Stimulated activated CD4-positive, alpha-beta T cell treated with anti-CD3 and anti-CD28 coated beads, Interleukin-2, amount 100 ng/mL, for 24 hours (primary cell): ENCODE measurements at places on chromosomes 11 and 22.

- no peak for DNase-seq
Measured at GRCh38 chr11:1075341-1075911, 752 bp downstream of the MUC2 start.

GRCh38 chr11:87355596-87355995, 317.9 kb downstream of the TMEM135 start:
- DNase-seq, result no peak

GRCh38 chr11:17578958-17579357, 31.9 kb downstream of the OTOG start:
- no peak for DNase-seq

- DNase-seq, result no peak
Measured at GRCh38 chr11:44858796-44859527, 91.7 kb downstream of the TP53I11 start.

- DNase-seq, result peak; percentile 61
Measured at GRCh38 chr11:75492181-75492820, 33.4 kb downstream of the GDPD5 start.

DNA sequence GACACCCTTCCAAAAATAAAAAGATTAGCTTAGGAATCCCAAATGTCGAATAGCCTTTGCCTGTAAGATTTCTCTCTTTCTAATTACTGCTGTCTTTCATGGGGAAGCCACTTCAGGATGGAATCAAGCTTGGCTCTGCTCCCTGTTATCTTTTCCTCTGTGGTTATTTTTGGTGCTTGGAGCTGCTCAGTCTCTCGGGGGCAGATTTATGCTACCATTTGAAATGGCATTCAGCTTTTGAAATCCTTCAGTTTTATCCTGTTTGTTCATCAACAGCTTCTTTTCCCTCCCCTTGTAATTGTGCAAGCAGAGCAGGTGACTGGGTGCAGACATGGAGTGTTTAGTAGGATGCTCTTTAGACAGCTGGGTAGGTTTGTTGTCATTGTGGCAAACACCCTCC, 111.0 kb downstream of the DBX1 start:
- no peak for DNase-seq

DNA sequence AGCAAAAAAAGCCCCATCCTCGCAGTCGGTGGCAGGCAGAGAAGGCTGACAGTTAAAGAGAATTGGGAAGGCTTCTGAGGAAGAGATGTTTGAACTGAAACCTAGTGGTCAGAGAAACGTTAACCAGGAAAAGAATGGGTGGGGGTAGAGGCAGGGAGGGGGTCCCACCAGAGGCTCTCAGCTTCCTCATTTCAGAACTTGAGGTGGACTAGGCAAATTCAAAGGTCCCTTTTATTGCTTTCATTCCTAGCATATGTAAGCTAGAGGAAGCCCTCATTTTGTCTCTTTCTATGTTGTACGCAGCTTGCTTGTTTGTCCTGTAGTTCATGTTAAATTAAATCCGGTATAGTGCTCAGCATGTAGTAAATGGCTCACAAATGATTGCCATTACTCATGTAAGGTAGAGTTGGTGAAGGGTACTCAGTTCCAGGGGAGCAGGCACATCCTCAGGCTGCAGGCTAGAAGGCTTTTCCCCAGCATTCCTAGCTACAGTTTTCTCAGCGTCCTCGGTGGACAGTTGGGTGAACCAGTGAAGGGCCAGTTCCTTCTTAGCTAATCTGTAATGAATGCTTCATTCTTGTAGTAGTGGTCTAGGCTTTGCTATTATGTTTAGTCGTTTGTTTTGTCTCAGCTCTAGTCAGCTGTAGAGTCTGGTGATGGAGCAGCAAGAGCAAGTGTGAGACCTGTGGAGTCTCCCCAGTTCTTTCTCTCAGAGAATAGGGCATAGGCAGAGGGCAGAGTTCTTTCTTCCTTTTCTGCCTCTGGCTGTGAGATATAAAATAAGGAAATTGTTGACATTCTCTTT, 58.6 kb downstream of the UVRAG start:
- DNase-seq, result no peak

DNA sequence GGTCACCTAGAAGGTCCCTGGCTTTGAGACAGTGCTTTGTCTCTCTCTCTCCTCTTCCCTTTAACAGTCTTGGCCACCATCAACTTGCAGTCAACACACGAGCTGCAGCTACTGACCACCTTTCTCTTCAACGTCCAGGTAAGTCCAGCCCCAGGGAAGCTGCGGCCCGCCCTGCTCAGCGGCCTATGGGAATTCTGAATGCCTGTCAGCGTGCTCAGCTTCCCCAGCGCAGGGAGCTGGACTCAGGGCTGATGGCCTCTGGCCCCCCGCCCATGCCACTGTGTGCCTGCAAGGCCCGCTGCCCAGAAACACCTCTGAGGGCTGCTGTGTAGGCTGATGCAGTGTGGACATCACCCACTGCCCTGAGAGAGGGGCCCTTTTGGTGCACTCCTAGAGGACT, 32.5 kb downstream of the GLB1L2 start:
- no peak for DNase-seq

- no peak for DNase-seq
Measured at GRCh38 chr11:118648291-118648690, 31.2 kb downstream of the TREH start.

GRCh38 chr22:44915441-44915840, 94.4 kb downstream of the PHF21B start:
- no peak for DNase-seq

- DNase-seq, result no peak
Measured at GRCh38 chr11:71979094-71979493, 19.6 kb upstream of the IL18BP start.

DNA sequence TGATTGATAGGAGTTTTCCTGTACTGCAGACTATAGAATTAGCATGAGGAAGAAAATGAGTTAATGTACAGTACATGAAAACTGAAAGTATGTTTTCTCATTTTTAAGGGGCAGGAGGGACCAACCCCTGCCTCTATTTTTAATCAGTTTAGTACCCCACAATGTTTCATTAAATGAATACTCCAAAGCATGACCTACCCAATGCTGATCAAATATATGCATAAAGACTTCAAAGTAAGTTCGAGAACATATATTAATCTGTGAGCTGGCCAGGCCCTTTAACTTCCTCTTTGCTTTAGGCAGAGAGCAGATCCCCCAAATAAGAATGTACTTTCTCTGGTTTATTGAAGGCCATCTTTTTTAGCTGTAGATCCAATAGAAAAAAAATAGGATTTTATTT, 161.0 kb downstream of the FCHSD2 start:
- DNase-seq, result no peak

GRCh38 chr22:24376586-24376985, 50.8 kb upstream of the ADORA2A start:
- DNase-seq, result no peak

- no peak for DNase-seq
Measured at GRCh38 chr11:94948070-94948617, 25.2 kb downstream of the CWC15 start.

GRCh38 chr22:45302751-45303150, 7.0 kb upstream of the FAM118A start:
- DNase-seq, result no peak

- no peak for DNase-seq
Measured at GRCh38 chr11:101812546-101812945, 102.3 kb upstream of the CEP126 start.

- no peak for DNase-seq
Measured at GRCh38 chr11:1237128-1237580, 14.3 kb downstream of the MUC5B start.

DNA sequence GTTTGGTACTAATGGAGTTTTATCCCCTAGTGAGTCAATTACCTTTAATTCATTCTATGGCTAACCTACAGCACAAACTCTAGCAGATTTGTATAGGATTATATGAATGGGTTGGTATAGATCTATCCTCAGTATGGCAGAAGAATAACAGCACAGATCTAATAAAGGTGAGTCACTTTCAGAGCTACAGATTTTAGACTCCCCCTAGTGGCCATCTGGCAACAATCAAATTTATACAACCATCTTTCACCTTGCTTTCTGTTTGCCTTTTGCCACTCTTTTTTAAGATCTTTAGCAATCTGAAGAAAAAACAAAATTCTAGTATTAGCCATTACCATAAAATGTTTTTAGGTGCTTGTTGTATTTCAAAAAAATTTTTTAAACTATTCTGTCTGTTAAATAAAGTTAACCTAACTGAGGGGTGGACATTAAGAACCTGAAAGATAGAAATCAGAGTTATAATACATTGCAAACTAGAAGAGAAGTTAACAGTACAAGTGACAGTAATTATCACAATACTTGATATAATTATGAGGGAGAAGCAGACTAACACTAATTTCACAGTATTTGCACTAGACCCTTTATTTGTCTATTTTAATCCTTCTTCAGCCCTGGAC, 25.8 kb downstream of the DDIAS start:
- no peak for DNase-seq

- no peak for DNase-seq
Measured at GRCh38 chr11:22416462-22416861, 78.3 kb downstream of the SLC17A6 start.

GRCh38 chr11:111735262-111736116, 30.7 kb downstream of the PPP2R1B start:
- DNase-seq, result no peak

DNA sequence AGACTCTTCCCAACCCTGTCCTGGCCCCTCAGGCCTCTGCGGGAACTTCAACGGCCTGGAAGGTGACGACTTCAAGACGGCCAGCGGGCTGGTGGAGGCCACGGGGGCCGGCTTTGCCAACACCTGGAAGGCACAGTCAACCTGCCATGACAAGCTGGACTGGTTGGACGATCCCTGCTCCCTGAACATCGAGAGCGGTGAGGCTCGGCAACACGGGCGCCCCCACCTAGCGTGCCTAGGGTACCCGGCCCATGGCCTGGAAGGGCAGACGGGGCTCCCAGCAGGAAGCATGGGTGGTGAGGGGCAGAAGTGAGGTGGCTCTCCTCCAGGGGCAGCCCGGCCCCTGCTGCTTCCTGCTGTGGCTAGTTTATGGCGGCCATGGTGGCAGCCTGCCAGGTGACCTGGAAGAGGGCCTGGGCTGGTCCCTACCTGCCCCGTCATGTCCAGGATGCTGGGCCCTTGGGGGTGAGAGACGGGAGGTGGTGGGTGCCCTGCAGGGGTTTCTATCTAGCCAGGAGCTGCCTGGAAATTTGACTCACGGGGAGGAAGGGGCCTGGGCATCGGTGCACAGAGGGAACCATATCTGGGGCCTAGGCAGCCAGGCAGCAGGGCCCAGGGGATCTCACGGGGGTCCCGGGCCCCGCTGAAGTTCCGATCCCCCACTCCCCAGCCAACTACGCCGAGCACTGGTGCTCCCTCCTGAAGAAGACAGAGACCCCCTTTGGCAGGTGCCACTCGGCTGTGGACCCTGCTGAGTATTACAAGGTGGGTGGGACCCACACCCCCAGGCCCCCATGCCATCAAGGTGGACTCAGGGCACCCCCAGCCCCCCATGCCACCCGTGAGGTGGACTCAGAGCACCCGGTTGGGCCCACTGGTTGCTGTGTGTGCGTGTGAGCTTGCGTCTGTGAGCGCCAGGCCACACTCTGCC, 9.2 kb downstream of the MUC2 start:
- no peak for DNase-seq

- DNase-seq, result no peak
Measured at GRCh38 chr11:57155838-57156607, 25.7 kb upstream of the LRRC55 start.

DNA sequence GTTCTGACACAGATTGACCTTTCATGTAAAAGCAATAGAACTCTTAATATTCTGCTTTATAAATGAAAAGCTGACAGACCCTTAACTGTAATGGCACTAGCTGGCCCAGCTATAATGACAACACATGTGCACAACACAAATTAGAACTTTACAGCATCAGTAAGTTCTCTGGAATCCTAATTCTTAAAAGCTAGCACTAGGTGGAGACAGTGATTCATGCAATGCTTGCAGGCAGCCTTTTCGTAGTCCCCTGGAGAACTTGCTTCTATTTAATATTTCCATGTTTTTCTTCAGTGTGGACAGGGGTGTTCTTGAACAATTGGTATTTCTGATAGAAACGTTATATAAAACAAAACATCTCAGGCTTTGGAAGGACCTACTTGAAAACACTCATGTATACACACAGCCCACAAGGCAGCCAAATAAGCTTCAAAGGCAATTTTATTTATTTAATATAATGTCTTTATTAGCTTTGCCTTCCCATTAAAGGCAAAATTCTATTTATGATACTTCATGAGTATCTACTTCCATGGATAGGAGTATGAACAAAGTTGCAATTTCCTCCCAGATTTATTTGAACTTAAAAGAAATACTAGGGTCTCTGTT, 374.3 kb upstream of the MPPED2 start:
- DNase-seq, result no peak

DNA sequence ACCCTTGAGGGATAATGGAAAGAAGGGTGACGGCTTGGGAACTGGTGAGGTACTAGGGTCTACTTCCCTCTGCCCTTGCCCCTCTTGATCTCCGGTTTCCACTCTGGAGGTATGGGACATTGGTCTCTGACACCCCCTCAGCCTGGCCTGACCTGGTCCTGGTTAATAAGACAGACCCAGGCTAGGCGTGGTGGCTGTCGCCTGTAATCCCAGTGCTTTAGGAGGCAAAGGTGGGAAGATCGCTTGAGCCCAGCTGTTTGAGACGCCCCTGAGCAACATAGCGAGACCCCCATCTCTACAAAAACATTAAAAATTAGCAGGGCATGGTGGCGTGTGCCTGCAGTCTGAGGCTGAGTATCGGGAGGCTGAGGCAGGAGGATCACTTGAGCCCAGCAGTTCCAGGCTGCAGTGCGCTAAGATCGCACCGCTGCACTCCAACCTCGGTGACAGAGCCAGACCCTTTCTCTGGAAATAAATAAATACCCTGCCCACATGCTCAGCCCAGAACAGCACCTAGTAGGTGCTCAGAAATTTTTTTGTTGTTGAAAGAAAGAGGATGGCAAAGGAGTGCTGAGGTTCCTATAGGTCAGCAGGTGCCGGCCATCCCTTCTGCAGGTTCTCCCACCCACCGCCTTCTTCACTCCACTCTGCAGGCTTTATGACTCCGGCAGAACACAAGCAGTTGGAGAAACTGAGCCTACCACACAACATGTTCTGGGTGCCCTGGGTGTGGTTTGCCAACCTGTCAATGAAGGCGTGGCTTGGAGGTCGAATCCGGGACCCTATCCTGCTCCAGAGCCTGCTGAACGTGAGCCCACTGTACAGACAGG, 6.3 kb downstream of the BEST1 start:
- DNase-seq, result no peak

GRCh38 chr11:61042961-61043540, 59.2 kb upstream of the CD5 start:
- DNase-seq, result no peak

DNA sequence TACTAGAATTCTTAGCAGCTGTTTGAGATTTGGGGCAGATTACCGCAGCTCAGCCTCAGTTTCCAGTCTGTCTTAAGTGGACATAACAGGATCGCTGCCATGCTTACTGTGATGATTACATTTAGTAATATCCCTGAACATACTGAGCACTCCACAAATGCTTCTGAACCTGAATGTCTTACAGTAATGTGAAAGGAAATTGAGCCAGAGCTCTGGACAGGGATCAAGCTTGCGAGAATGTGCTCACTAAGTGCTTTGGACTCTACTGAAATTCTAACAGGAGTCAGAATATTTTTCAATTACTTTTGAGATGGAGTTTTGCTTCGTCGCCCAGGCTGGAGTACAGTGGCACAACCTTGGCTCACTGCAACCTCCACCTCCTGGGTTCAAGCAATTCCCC, 118.6 kb upstream of the RASSF10 start:
- DNase-seq, result no peak

- DNase-seq, result no peak
Measured at GRCh38 chr11:116333001-116333535, 439.7 kb downstream of the BUD13 start.
